ENCODE measurements at places on chromosomes 6 and 20. TPM values are rescaled to one million over a fixed set of nuclear protein-coding genes. Genes with fewer than 3 reads are reported as not detected.
A peak's percentile ranks its signal among the peaks of the same experiment; 100 is the strongest.

DNA sequence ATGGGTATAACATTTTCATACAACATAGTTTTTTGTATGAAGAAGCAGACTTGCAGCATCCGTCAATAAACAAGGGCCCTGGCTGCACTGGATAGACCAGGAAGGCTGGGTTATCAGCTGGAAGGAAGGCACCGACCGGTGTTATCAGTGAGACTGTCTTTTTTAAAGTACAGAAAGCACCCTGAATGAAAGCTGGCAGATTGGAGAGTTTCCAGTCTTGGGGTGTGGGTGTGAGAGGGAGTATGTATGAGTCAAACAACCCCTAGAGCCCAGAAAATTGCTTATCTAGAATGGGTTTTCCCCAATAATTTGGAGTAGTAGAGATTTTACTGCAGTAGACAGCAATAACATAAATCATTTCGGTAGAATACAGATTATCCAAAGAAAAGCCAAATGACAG is 42.4 kb downstream of the TXLNB start:
- peaks cover 5% of the 10 kb centered on the region for H3K4me1 ChIP-seq
- H3K36me3 ChIP-seq, result no peaks in the 10 kb centered on the region
- H3K4me3 ChIP-seq, result no peak overlapping the region
- no peaks in the 10 kb centered on the region for H3K27me3 ChIP-seq

GRCh38 chr6:80690551-80691131 is 584.2 kb downstream of the BCKDHB start:
- no peak overlapping the region for H3K27ac ChIP-seq
- DNase-seq, result no peak
- no peaks in the 10 kb centered on the region for H3K27me3 ChIP-seq
- H3K36me3 ChIP-seq, result no peaks in the 10 kb centered on the region
- no peaks in the 10 kb centered on the region for H3K4me1 ChIP-seq

DNA sequence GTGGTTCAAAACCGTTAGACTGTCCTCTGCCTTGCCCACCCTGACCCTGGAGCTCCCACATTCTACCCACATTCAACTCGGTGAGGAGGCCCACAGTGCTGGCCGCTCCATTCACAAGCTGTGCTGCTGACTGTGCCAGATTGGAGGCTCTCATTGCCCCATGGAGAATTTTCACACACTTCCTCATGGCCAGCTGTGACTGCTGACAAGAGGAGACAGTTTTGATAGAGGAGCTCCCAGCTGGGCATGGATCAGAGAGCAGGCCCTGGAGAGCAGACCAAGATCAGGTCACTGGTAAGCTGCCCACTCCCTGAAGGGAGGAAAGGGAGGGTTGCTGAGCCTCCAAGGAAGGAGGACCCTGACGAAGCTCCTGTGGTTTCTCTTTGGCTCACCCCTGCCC is 246.1 kb upstream of the RIN2 start:
- H3K4me3 ChIP-seq, result no peak overlapping the region
- no peaks in the 10 kb centered on the region for H3K4me1 ChIP-seq
- H3K36me3 ChIP-seq, result no peaks in the 10 kb centered on the region
- no peaks in the 10 kb centered on the region for H3K27me3 ChIP-seq

GRCh38 chr6:109516929-109517328 is 33.9 kb upstream of the ZBTB24 start:
- no peak overlapping the region for H3K4me3 ChIP-seq
- H3K36me3 ChIP-seq, result no peaks in the 10 kb centered on the region
- DNase-seq, result peak; percentile 17
- H3K27me3 ChIP-seq, result no peaks in the 10 kb centered on the region
- peaks cover 3% of the 10 kb centered on the region for H3K4me1 ChIP-seq

DNA sequence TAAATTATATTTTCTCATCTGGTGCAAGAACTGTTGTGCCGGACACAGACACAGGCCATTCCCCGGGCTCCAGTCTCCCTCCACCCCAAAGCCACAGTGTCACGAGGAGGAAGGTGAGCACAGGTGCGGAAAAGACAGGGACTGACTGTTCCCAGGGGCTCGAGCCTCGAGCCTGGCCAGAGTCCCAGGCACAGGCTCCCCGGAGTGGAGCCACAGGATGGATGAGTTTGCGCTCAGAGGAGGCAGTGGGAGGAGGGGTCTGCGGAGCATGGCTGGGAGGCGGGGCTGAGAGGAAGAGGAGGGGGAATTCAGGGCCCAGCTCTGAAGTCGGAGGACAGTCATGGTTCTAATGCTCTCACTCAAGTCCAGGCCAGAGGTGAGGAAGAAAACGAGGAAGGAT is 284.8 kb downstream of the SMOC2 start:
- no peak for DNase-seq
- no peaks in the 10 kb centered on the region for H3K4me1 ChIP-seq

DNA sequence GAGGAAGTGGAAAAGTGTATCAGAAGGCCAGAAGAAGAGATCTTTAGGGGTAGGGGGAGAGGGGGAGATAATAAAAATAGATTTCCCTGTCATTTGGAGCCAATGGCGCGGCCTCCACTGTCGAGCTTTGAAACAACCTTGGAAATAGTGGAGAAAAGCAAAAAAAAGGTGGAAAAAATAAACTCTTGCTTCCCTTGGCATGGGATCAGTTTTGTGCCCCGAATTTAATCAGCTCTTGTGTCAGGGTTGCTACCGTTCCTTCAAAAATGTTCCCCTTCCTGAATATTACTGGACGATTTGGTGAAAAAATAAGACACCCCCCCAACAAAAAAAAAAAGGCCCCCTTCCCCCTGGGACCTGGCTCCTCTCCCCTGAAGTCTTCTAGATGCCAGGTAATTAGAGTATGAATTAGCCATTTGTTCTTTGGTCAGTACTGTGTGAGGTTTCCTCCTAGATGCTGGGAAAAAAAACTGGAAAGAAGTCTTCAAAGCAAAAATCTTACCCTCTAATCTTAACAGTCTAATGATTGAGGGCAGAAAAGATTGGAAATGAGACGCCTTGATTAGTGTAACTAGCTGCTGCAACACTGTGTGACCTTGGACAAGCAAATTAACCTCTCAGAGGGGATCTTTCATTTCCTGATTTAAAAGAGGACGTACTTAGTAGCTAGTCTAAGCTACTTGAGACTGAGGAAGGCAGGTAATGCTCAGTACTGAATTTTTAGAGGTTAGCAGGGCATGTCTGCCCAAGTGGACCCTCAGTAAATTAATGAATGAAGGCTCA is 872 bp upstream of the RBM39 start:
- peak overlapping the region; percentile 69 for H3K4me3 ChIP-seq
- peak overlapping the region; percentile 96 for H3K27ac ChIP-seq
- no peak for DNase-seq
- H3K36me3 ChIP-seq, result peaks cover 29% of the 10 kb centered on the region
- no peaks in the 10 kb centered on the region for H3K27me3 ChIP-seq

The ARHGAP40 gene
- total RNA-seq, result not detected

The EYA2 gene
- total RNA-seq, result not detected

The XKR7 gene
- not detected for total RNA-seq

- H3K4me3 ChIP-seq, result no peak overlapping the region
- H3K4me1 ChIP-seq, result no peaks in the 10 kb centered on the region
- H3K27me3 ChIP-seq, result no peaks in the 10 kb centered on the region
- no peaks in the 10 kb centered on the region for H3K36me3 ChIP-seq
- no peak overlapping the region for H3K27ac ChIP-seq
Observed at GRCh38 chr6:133312006-133312405, 70.8 kb downstream of the EYA4 start.

- no peaks in the 10 kb centered on the region for H3K27me3 ChIP-seq
- peaks cover 36% of the 10 kb centered on the region for H3K4me1 ChIP-seq
- H3K36me3 ChIP-seq, result peaks cover 3% of the 10 kb centered on the region
- H3K4me3 ChIP-seq, result peak overlapping the region; percentile 70
Observed at GRCh38 chr6:151390276-151390850, 996 bp downstream of the ZBTB2 start.

The BEND3 gene
- total RNA-seq, result 1.6 TPM

- no peak overlapping the region for H3K4me3 ChIP-seq
- H3K27me3 ChIP-seq, result no peaks in the 10 kb centered on the region
- H3K4me1 ChIP-seq, result peaks cover 7% of the 10 kb centered on the region
- DNase-seq, result no peak
- no peak overlapping the region for H3K27ac ChIP-seq
Observed at GRCh38 chr20:41524980-41525613, 93.1 kb downstream of the CHD6 start.

DNA sequence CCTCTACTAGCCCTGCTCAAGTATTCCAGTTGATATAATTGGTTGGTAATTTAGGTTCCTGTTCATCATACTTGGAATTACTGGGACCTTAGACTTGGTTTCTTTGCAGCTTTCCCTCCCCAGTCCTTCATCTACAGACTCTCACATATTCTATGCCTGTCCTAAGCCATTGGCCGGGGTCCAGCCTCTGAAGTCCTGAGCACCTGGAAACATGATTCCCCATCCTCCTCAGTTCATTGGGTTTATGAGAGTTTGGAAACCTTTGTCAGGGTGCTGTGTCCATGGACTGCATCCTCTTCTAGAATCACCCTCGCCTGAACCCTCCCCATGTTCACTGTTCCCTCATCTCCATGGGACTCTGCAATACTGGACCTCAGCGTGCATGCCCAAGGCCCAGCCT is 8.8 kb downstream of the GSTA2 start:
- no peaks in the 10 kb centered on the region for H3K4me1 ChIP-seq
- H3K36me3 ChIP-seq, result no peaks in the 10 kb centered on the region
- H3K27me3 ChIP-seq, result no peaks in the 10 kb centered on the region
- H3K27ac ChIP-seq, result no peak overlapping the region

DNA sequence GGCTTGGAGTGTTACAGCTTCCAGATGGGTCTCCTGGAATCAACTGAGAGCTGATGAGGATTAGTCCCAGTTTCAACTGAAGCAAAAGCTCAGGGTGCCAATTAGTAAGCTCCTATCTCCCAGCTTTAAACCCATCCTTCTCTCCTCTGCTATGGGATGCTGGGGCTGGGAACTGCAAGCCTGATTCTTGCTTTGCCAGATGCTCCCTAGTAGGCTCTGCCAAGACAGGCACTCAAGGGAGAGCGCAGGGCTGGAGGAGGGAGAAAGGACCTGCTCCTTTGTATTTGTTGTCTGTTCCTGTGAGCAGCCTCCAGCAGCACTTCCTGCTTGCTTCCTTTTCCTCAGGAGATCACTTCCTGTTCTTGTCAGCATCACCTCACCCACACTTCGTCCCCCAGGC is 309.7 kb downstream of the KIF16B start:
- DNase-seq, result no peak
- no peaks in the 10 kb centered on the region for H3K36me3 ChIP-seq
- no peak overlapping the region for H3K4me3 ChIP-seq
- H3K4me1 ChIP-seq, result no peaks in the 10 kb centered on the region
- no peaks in the 10 kb centered on the region for H3K27me3 ChIP-seq
- H3K27ac ChIP-seq, result no peak overlapping the region

GRCh38 chr20:21377701-21378100 is 19.6 kb downstream of the NKX2-4 start:
- peaks cover 27% of the 10 kb centered on the region for H3K36me3 ChIP-seq
- H3K27ac ChIP-seq, result no peak overlapping the region
- H3K27me3 ChIP-seq, result no peaks in the 10 kb centered on the region
- no peak overlapping the region for H3K4me3 ChIP-seq
- no peaks in the 10 kb centered on the region for H3K4me1 ChIP-seq
- DNase-seq, result no peak

The MUCL3 gene
- not detected for total RNA-seq

DNA sequence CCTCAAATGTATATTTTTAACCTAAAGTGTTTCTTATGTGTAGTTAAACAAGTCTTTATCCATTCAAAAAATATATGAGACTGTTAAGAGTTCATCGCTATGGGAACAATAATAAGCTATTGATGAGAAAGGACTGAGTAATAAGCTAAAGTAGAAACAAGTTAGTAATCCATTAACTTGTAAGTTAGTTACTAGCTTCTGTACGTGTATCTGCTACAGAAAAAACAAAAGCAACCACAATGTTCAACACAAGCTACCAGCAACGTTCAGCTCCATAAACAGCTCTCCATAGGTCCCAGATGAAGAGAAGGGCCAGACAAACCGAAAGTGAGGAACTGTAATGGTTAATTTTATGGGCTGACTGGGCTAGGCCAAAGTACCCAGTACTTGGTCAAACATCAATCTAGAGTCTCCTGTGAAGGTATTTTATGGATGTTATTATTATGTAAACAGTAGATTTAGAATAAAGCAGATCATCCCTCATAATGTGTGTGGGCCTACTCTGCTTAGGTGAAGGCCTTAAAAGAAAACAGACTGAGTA is 33.8 kb upstream of the FAM135A start:
- H3K27ac ChIP-seq, result no peak overlapping the region
- DNase-seq, result no peak
- H3K4me3 ChIP-seq, result no peak overlapping the region

DNA sequence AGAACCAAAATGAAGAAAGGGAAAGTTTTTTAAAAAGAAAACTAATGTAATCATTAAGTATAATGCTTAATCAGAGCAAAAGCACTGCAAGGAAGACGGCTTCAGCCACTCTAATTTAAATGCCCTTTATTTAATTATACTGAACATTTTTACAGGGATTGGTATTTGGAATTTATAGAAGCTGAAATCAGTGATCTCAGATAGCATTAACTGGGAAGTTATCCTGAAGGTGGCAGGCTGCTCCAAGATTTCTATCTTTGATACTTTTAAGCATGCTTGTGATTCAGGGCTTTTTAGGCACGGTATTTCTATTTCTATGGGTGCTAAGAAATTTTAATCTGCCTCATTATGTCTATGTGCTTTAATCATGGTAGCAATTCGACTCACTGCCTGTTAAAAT is 1.3 kb upstream of the NDUFAF4 start:
- H3K27me3 ChIP-seq, result peaks cover 4% of the 10 kb centered on the region
- H3K36me3 ChIP-seq, result peaks cover 21% of the 10 kb centered on the region
- H3K4me3 ChIP-seq, result no peak overlapping the region
- no peak overlapping the region for H3K27ac ChIP-seq
- DNase-seq, result peak; percentile 28

The FNDC1 gene
- not detected for total RNA-seq

DNA sequence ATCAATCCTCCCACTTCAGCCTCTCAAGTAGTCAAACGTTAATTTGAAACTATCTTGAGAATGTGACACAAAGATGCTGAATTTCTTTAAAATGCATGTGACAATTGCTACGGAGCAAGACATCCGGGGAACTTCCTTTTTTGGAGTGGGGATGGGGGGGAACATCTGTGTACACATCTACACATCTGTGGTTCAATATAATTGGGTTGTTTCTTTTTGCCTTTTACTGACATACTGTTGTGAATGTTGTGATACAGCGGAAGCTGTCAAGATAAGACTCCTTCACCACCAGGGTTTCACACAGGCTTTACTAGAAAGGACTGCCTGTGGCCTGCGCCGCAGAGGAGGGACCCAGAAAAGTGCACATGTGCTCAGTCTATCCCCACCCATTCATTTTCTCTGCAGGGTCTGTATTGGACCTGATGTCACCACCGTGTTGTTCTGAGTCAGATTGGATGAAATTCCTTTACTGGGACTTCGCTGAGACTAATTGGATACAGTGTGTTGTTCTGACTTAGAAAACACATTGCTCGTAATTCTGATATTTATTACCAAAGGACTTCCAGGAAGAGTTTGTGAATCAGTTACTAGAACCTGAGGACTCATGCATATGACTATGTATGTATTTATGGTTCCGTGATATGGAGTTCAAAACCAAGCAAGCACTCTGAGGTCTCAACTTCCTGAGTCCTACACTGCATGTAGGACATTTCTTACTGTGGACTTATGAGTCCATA is 98.7 kb upstream of the SGK1 start:
- H3K27ac ChIP-seq, result no peak overlapping the region
- H3K4me3 ChIP-seq, result no peak overlapping the region
- no peak for DNase-seq
- no peaks in the 10 kb centered on the region for H3K4me1 ChIP-seq
- H3K27me3 ChIP-seq, result no peaks in the 10 kb centered on the region
- H3K36me3 ChIP-seq, result no peaks in the 10 kb centered on the region
